M059J (cell line): ENCODE measurements at places on chromosomes 4 and X. TPM values are rescaled to one million over a fixed set of nuclear protein-coding genes. Genes with fewer than 3 reads are reported as not detected.

GPRIN3 gene
- total RNA-seq = 0.05 and 0.25 TPM in 2 replicates

PPP4R3C gene
- total RNA-seq = 0.20 and 0.30 TPM in 2 replicates

DMD gene
- total RNA-seq = 1.1 and 4.9 TPM in 2 replicates

CD40LG gene
- not detected in 2 replicates for total RNA-seq

CFAP47 gene
- 0.05 TPM in 1 of 2 replicates, not detected in the other for total RNA-seq

GRID2 gene
- 0.10 TPM in 1 of 2 replicates, not detected in the other for total RNA-seq

TLR6 gene
- total RNA-seq = 2.3 and 2.8 TPM in 2 replicates

DTHD1 gene
- total RNA-seq = not detected in 2 replicates

PPBP gene
- not detected in 2 replicates for total RNA-seq

PCGF3 gene
- total RNA-seq = 25.3 and 33.3 TPM in 2 replicates

GRCh38 chr4:137370206-137370633 lies 162.1 kb downstream of the PCDH18 start:
- DNase-seq = peak; percentile 16

DNA sequence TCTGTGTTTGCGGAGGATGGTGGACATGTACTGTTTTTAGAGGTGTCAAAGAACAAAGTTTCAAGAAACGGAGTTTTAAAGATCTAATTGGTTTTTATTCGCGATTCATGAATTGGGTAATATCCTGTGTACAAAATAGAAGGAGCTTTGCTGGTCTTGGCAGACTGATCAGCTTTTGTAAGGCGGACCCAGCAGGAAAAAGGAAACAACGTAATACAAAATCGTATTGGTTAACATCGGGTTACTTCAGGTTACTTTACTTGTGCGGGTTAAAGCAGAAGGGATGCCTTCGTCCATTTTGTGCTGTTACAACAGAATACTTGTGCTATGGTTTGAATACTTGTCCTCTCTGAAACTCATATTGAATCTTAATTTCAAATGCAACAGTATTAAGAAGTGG lies 11.4 kb upstream of the NYX start:
- DNase-seq = no peak

- DNase-seq = no peak
Observed at GRCh38 chr4:156767911-156768415, 203.6 kb downstream of the PDGFC start.

DNA sequence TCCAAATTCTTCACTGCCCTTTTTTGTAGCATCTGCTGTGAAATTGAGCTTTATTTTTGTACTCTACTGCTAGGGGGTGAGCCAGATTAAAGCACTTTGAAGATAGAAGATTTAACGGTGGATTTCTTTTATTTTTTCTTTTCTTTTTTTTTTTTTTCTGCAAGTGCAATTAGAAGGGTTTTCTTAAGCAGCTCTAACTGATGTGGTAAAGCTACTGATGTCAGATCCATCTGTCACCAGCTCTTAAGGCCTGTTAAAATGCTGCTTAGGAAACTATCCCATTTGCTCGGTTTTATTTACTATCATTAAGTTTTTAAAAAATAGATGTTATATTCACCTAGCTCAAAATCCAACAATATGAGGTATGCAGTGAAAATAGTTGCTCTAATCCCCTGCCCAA lies 7.1 kb downstream of the NDUFA1 start:
- no peak for DNase-seq

DNA sequence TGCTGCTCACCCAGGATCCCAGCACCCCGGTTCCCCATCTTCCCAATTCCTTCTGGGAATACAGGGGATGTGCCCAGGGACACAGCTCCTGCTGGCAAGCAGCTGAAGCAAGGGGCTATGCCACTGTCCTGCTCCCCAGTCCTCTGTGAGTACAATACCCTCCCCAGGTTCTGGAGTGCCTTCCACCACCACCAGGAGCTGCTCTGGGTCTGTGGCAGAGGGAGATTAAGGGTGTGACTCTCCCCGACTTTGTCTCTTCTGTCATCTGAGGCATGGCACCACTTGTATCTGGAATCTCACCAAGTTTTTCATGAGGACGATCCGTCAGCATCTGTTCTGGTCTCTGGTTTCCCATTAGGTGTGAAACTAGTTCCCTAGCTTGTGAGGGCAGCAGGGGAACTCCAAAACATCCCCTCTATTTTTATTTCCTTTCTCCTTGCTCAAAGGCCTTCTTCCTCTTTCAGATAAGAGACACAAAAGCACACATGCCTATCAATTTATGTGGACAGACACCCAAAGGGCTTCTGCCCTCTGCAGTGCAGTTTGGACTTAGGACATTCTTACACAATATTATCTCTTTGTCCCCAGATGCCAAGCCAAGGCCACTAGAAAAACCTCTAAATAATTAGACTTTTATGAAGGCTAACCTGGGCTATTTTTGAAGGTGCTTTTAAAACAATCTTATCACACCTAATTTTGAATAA lies 26.8 kb downstream of the MGST2 start:
- no peak for DNase-seq

- DNase-seq = no peak
Observed at GRCh38 chr4:41723286-41723685, 25.2 kb downstream of the PHOX2B start.

GRCh38 chr4:127069675-127070074 lies 563.1 kb upstream of the INTU start:
- no peak for DNase-seq

DNA sequence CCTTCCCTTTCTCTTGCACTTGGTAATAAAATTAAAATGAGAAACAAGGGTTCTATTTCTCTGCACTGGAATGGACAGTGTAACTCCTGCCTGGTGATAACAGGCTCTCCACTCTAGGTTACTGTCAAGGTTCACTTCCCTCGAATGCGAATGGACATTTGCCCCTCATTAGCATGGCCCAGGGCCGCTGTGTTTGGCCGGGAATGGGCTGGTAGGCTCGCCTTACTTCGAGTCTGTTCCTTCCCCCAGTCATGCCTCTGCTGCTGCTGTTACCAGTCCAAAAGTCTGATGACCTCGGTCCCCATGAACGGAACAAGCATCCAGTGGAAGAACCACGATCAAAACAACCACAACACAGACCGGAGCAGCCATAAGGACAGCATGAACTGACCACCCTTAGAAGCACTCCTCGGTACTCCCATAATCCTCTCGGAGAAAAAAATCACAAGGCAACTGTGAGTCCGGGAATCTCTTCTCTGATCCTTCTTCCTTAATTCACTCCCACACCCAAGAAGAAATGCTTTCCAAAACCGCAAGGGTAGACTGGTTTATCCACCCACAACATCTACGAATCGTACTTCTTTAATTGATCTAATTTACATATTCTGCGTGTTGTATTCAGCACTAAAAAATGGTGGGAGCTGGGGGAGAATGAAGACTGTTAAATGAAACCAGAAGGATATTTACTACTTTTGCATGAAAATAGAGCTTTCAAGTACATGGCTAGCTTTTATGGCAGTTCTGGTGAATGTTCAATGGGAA lies 61.5 kb downstream of the EDNRA start:
- DNase-seq = peak; percentile 69

- DNase-seq = no peak
Observed at GRCh38 chr4:99219072-99219471, at the start of gene ADH6. Gene ADH6 (minus strand): TSS chr4:99219246. CDS start chr4:99219152, 94 bp downstream.

DNA sequence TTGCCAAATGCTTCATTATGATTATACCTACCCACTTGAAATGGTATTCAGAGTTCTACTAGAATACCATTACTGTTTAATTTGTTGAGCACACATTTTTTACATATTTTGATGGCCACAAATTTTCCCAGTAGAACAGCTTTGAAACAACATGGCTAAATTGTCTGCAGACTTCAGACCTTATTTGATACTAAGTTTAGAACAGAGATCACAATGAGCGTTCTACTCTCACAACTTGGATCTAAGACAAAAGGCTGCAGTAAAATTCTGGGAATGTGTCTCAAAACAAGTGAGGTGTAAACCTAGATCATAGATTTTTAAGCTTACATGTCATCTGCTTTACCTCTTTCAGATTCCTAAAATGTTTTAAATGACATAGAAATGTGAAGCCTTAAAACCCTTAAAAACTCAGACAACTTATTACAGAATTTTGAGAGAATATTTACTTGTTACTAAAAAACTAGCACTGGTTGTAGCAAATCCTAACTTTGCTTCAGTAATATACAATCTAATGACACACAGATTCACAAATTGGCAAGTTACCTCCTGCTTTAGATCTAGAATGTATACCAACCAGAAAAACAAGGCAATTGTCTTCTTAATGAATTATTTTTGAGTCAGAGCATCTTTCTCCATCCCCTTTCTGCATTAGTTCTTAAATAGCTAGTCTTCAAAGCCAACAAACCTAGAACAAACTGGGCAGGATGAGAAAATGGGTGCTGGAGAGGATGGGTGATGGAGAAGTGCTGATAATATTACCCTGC lies 243.3 kb downstream of the SLC7A11 start:
- peak; percentile 56 for DNase-seq

- DNase-seq = peak; percentile 61
Observed at GRCh38 chrX:53288189-53288588, 6.8 kb upstream of the IQSEC2 start.

- no peak for DNase-seq
Observed at GRCh38 chr4:4619821-4620220, 78.0 kb upstream of the STX18 start.

DNA sequence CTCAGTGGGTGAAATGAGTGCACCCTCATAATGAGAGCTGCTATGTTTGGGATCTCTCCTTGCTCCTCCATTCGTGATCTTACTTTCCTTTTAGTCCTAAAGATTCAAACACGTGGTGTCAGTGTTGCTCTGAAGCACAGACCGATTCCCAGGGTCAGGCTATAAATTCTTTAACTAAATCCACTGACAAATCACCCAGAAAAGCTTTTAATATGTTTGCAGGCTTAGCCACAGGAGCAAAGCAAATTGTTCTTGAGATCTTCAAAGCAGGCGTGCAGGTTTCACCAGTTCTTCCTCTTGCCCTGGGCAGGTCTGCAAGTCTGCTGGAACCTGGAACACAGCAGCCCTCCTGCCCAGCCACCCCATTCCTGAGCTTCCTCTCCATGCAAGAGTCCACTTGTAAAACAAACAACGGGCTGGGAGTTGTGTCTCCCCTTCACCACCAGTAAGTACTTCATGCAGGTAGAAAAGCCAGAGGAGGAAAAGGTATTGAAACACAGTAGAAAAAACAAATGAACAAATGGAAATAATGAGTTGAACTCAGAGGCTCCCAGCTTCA lies 70.1 kb upstream of the ENPP6 start:
- DNase-seq = peak; percentile 43

- DNase-seq = peak; percentile 20
Observed at GRCh38 chr4:122930862-122931261, 8.5 kb upstream of the NUDT6 start.

DNA sequence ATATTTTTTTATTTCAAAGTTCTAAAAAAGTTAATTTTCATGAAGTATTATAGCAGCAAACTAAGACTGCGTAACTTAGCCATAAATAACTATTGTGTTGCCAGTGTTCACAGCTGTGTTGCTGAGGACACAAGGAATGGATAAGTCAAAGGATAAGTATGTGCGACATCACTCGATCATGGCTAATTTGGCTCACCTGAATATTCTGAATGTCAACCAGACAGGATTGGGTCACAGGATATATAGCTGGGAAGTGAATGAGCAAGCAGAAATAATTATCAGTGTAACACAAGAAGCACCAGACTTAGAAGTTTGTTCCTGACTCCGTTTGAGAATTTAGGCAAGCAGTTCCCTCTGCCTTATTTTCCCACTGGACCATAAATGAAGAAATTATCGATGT lies 33.9 kb downstream of the PRDM8 start:
- DNase-seq = no peak

- DNase-seq = no peak
Observed at GRCh38 chr4:11069083-11069482, 359.6 kb downstream of the HS3ST1 start.

GRCh38 chr4:71609651-71610050 lies 174.2 kb downstream of the GC start:
- peak; percentile 40 for DNase-seq

DNA sequence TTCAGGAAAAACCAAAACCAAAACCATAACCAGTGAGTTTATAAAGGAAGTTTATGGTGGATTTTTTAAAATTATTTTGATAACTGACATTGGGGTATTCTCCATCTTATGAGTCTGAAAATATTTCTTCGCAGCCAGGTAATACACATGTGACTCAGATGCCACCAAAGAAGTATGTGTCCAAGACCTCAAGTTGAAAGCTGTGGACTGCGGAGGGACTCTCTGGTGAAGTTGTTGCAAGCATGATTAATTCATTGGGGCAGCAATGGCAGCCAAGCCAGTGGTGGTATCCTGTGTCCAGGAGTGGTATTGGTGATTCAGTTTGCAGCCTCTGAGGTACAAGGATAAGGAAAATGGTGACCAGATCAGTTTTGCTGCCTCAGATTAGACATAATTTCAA lies 14.0 kb upstream of the ADH5 start:
- DNase-seq = peak; percentile 9
